Ovary (tissue), 10 donors: ENCODE measurements at places on chromosomes 4 and X. TPM values are rescaled to one million over a fixed set of nuclear protein-coding genes. Genes with fewer than 3 reads are reported as not detected.

OTC gene
- not detected for total RNA-seq

P2RY8 gene
- 0.83 TPM for total RNA-seq

GRCh38 chr4:108094923-108095482, 73.7 kb downstream of the LEF1 start:
- no peak for DNase-seq

DNA sequence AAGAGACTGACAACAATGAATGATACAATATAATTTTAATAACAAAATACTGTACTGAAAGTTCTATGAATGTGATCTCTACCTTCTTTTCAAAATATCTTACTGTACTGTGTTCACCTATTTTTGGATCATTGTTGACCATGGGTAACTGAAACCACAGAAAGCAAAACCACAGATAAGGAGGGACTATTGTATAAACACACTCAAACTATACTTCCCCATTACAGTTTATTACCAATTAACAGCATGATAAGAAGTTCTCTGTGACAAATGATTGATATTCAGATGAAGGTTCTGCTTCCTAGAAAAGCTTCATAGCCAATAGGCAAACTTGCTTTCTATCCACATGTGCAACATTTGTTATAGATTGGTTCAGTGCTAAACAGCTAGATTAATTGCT, 50.1 kb downstream of the GABRG1 start:
- DNase-seq: no peak

DNA sequence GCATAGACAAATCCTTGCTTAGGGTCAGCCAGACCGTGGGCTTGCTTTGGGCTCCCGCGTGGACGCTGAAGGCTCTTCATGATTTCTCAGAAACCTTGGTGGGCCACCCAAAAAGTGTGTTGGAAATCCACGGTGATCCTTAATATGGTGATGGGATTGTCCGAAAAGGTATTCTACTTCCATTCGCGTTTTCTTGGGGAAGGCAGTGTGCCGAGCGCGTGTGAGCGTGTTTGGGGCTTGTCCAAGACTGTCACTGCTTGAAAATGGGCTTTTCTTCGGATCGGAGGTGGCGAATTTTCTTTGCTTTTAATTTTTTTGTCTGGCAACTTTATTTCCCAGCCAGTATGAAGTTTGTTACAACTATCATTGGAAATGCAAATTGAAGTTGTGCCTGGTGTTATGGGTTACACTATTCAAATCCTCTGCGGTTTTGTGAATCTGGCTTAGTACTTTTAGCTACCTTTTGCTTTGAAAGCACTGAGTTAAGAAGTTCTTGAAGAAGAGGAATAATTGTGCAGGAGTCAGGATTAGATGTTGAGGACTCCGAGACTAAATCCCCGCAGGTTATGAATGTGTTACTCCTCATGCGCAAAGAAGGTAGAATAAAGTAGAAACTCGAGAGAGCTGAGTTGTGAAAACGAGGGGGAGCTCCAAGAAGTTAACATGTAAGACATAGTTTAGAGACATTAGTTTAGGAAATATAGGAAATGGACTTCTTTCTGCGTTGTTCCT, 3.2 kb downstream of the SPRY1 start:
- DNase-seq: no peak

DNA sequence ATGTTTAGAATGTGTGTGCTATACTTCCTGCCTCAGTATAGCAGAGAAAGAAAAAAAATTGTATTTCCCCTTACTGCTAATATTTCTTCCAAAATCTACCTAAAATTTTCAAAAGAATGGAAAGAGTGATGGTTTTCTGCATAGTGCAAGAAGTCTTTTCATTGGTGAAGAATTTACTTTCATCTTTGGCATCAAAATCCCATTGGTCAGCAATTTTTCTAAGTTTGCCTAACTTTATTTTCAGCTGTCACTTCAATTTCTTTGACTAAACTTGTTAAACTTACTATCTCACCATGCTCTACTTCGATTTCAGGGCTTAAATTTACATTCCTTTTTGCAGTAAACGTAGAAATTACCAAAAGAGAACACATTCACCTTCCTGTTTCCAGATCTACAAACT, 44.5 kb upstream of the MAGEB2 start:
- DNase-seq: no peak

- no peak for DNase-seq
Measured at GRCh38 chr4:8534611-8535010, 45.6 kb upstream of the GPR78 start.

DNA sequence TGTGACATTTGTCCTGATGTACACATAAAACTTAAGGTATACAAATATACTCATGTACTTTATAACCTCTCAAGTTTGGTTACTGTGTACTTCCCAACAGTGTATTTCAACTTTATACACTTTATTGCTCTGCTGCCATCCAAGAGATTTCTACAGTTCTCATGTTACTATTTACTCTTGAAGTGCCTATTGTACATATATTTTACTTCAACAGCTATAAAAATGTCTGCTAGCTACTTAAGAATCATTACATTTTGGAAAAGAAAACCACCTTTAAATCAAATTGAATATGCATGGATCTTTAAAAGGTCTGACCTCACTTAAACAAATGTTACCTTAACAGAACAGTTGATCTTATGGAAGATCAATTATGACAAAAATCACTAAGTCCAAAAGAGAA, 1056.4 kb downstream of the ADGRL3 start:
- DNase-seq: no peak

GRCh38 chr4:101158134-101158482, 189.2 kb downstream of the PPP3CA start:
- DNase-seq: no peak

GRCh38 chr4:184769141-184769765, 35.4 kb upstream of the CENPU start:
- DNase-seq: no peak

GRCh38 chr4:22483551-22483981, 32.3 kb downstream of the ADGRA3 start:
- DNase-seq: no peak

- DNase-seq: no peak
Measured at GRCh38 chr4:84480082-84480481, 19.0 kb downstream of the NKX6-1 start.

DNA sequence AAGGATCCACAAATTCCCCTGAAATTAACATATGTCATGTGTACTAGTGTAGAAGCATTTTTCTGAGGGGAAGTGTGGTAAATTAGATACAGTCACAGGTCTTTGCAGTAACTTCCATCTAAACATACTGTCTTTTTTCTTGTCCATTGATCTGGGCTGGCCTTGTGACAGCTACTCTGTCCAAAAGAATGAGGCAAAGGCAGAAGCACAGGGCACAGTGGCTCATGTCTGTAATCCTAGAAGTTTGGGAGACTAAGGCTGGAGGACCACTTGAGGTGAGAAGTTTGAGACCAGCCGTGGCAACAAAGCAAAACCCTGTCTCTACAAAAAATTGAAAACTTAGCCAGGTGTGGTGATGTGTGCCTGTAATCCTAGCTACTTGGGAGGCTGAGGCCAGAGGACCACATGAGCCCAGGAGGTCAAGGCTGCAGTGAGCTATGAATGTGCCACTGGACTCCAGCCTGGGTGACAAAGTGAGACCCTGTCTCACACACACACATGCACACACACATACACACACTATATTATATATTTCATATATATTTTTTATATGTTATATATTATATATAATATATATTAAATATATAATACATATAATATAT, 47.6 kb downstream of the HAND2 start:
- no peak for DNase-seq

DNA sequence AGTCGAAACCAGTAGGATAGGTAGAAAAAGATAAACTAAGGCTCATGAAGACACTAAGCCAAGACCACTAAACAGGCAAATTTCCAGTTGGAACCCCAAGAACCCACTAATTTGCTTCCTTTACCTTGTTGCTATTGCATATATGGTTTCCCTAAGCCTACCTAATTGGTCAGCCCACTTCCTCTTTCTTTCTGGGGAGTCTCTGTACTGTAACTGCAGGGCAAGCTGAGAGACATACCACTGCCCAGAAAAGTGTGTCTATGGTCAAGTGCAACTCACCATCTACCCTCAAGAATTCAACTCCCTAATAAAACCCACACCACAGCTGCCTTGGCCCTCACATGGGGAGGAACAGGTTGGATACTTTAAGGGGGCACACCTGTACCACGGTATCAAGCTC, 28.6 kb downstream of the IDS start:
- DNase-seq: no peak

- no peak for DNase-seq
Measured at GRCh38 chr4:56649445-56650261, 31.4 kb downstream of the HOPX start.
